ENCODE measurements at places on chromosomes 16 and 17. TPM values are rescaled to one million over a fixed set of nuclear protein-coding genes. Genes with fewer than 3 reads are reported as not detected.

GRCh38 chr16:397736-398332, 835 bp downstream of the NME4 start:
- DNase-seq, result no peak

GRCh38 chr16:29729116-29729521, 16.7 kb downstream of the C16orf54 start:
- DNase-seq, result no peak

GRCh38 chr16:7400117-7400890, 67.7 kb downstream of the RBFOX1 start:
- no peak for DNase-seq

GRCh38 chr17:67982686-67983382, 13.4 kb downstream of the C17orf58 start:
- no peak for DNase-seq

- peak; percentile 72 for DNase-seq
Measured at GRCh38 chr16:27426423-27427408, 24.7 kb downstream of the IL21R start.

DNA sequence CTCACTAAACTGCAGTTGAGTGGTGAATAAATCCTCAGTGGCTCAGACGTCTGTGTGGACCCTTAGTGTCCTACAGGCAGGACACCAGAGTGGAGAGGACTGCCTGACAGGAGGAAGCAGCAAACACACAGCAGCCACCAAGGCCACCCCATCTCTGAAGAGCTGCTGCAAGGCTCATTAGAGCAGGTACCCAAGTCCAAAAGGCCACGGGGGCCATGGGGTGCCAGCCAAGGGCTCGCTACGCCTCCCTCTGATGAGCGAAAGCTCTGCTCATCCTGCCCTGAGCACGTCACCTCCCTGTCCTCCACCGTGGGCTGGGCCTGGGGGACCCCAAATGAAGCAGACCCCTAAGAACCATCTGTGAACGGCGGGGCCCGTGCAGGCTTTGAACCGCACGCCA, 70.1 kb upstream of the DOC2B start:
- no peak for DNase-seq

GRCh38 chr16:85250609-85251223, 138.4 kb upstream of the CIBAR2 start:
- no peak for DNase-seq

GRCh38 chr17:70327723-70328122, 158.4 kb downstream of the KCNJ2 start:
- DNase-seq, result no peak

- no peak for DNase-seq
Measured at GRCh38 chr17:6496116-6496481, 51.8 kb downstream of the PIMREG start.

GRCh38 chr17:1592751-1593629, 30.4 kb upstream of the PITPNA start:
- DNase-seq, result no peak

GRCh38 chr17:79046916-79047280, 22.9 kb downstream of the C1QTNF1 start:
- no peak for DNase-seq

GRCh38 chr17:65198653-65199382, 61.6 kb downstream of the RGS9 start:
- no peak for DNase-seq

- DNase-seq, result no peak
Measured at GRCh38 chr17:48773245-48773644, 43.8 kb downstream of the TTLL6 start.

- DNase-seq, result no peak
Measured at GRCh38 chr16:56198755-56199114, 7.4 kb downstream of the GNAO1 start.

DNA sequence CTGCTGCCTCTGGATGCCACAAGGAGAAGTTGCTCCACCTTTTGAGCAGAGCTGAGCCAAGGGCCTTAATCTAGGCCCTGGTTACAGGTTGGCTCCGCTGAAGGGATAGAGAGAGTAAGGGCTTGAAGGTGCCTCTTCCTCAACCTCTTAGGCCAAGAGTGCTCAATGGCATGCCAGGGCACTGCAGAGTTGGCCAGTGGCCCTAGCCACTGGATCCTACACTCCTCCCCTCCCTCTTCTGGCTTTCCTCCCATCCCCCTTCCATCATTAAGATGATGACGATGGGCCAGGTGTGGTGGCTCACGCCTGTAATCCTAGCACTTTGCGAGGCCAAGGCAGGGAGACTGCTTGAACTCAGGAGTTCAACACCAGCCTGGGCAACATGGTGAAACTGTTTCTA, 50.5 kb downstream of the MYO18A start:
- no peak for DNase-seq

DNA sequence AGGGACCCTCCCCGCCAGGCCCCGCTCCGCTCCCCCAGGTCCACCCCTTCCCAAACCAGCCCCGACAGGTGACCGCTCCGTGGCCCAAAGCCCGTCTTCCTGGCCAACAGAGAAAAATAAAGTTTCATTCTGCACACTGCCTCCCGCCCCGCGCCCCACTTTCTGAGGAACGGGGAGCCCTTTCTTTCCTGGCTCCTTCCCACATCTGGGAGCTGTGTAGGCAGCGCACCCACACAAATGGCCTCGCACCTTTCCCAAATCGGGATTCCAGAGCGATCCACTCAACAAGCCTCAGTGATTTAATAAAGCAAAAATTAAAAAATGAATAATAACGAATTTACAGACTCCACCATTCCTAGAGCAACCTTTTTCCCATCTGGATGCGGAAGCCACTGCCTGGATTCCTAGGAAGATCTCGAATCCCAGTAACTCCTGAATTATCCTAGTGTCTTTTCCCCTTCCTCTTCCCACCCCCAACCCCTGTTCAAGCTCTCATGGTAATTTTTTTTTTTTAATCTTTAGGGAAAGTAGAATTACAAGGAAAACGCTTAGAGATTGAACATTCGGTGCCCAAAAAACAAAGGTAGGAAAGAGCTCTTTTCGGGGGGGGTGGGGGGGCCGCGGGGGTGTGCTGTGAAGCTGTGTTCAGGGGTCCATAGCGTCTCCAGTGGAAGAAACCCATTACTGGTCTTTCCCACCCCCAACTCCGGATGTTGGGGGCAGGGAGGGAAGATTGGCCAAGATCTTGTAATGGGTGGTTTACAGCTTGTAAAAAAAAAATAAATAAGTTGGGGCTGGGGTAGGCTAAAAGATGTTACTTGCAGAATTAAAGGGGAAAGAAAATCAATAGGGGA, 1.6 kb downstream of the IGF2BP1 start:
- no peak for DNase-seq

DNA sequence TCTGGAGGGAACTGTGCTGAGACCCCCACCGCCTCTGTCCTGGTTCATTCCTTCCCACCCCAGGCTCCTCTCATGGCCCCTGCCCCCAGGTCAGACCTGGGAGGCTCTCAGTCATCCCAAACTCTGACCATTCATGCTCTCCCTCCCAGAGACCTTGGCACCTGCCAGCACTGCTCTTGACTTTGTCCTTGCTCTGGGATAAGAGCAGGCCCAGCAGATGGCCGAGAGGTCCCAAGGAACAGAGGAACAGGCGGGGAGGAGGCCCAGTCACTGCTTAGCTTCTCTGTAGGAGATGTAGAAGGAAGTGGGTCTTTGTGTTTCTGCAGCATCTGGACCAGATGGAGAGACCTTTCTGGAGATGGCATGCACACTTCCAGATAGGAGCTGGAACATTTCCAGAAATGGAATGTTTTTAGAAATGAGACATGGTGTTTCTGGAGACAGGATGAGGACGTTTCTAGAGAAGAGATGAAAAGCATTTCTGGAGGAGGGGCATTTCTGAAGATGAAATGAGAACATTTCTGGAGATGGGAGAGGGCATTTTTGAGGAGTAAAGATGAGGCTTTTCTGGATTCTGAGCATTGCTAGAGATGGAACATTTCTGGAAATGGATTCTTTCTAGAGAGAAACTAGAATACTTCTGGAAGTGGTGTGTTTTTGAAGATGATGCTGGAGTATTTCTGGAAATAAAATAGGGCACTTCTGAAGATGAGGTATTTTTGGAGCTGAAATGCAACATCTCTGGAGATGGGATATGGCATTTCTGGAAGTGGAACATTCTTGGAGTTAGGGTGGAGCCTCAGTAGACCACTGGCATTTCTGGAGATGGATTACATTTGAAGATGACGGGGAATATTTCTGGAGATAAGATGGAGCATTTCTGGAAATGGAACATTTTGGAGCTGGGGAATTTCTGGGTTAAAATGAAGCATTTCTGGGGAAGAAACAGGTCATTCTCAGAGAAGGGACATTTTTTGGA, 55.2 kb downstream of the RAI1 start:
- no peak for DNase-seq

DNA sequence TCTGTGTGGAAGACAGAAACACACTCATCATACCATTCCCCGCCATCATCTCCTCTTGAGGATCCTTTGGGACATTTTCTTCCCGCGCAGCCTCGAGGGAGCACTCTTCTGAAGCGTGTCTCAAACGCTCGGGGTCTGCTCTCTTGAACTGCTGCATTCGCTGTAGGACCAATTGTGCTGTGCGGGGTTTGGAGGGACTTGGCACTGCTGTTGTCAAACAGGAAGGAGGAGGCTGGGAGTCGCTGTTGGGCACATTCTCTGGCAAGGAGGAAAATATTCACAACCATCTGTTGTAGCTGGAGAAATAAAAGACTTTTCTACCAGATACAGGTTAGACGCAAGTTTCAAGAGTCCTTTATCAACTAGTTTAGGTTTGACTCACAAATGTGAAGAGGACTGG, 5.0 kb downstream of the SLX4 start:
- no peak for DNase-seq

GRCh38 chr17:61076621-61077031, 323.0 kb upstream of the TBX2 start:
- no peak for DNase-seq

- DNase-seq, result no peak
Measured at GRCh38 chr16:49556606-49557446, 183.2 kb downstream of the C16orf78 start.

DNA sequence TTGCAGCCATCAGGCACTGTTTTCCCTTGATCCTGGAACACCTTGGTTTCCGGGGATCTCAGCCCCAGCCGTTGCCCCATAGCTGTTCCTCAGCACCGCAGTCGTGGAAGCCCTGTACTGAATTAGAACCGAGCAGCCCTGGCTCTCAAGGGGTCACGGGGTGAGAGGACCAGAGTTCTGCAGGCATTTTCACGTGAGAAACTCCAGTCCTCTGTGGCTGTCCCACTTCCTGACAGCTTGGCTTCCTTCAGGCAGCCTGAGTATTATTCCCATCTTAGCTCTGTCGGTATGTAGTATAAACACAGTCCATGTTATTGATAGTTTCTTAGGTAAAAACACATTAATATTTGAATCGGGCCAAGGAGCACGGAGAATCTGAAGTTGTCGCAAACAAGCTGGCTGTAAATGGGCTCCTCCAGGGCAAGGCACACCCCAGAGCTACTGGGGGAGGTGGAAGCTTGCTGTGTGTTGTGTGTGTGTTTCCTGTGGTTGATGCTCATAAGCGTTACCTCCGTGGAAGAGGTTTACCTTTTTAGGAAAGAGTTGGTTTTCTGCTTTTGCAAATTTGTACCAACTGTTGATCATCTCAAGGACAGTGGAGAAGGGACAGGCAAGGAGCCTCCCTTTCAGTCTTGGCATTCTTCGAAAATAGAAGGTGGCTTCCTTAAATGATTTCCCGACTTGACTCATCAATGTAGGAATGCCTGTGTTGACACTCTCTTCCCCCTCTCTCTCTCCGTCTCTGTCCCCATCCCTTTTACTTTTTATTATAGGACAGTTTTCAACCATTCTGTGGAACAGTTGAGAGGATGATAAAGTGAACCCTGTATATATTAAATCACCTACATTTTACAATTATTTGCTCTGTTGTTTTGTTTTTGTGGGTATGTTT, 208.9 kb upstream of the CHMP6 start:
- peak; percentile 57 for DNase-seq

DNA sequence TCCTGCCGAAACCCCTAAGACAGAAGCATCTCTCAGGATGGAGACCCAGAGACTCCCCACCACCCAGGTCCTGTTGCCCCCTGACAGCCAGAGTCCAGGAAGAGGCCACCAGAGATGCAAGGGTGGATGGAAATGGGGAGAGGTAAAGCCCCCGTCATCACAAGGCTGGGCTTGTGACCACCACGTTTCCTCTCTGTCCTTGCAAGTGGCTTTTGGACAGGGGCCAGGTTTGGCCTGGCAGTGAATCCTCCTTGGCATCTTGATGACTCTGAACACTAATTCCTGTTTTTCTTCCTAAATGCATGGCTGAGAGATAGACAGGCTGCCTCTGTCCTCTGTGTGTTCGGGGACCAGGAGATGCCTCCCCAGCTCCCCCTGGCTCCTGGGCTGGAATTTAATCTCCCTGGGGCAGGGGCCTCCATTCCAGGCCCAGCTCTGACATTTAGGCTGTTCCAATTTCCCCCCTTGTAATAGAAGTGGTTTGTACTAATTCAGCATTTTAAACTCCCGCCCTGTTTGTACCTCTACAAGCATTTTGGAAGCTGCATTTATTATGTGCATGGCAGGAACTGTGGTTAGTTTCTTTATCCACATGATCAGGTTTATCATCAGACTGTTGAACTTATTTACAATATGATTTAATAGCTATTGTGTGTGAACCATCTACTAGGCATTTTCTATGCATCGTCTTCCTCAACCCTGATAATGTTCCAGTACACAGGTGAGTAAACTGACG, 116.1 kb upstream of the IRX6 start:
- DNase-seq, result no peak

- DNase-seq, result peak; percentile 56
Measured at GRCh38 chr17:64599187-64599676, 62.9 kb downstream of the SMURF2 start.

DNA sequence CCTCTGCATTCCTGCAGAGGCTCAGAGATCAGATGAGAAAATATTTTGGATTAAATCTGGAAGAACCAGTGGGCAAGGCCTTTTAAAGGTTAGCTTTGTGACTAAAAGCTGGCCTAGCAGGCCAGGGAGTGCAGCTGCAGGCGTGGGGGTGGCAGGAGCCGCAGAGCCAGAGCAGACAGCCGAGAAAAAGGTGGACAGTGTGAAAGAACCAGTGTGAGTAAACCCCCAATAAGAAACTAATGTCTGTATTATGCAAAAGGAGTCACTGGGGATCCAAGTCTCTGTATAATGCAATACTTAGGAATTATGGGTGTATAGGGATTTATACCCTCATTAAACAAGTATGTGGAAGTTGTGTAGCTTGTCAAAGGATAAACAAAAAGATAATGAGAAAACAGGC, 21.4 kb upstream of the SPACA3 start:
- no peak for DNase-seq

Gene CA5A
- total RNA-seq, result 0.13 TPM

Gene FN3K
- total RNA-seq, result 2.7 TPM

Gene ASPHD1
- total RNA-seq, result 4.7 TPM

Gene AGRP
- total RNA-seq, result not detected

Gene CLEC19A
- not detected for total RNA-seq

Gene MYO15B
- total RNA-seq, result 18.1 TPM

Gene TMEM11
- 35.6 TPM for total RNA-seq

Gene MBTD1
- 12.0 TPM for total RNA-seq

Gene DRC3
- total RNA-seq, result not detected

Gene KRT17
- total RNA-seq, result 0.24 TPM

Gene NME3
- total RNA-seq, result 49.9 TPM

Gene CDK5R1
- 6.1 TPM for total RNA-seq

Gene ZPBP2
- not detected for total RNA-seq

Gene KRTAP2-1
- not detected for total RNA-seq

Gene ITGB4
- 2.7 TPM for total RNA-seq

Gene CDH5
- not detected for total RNA-seq
